ENCODE measurements at places on chromosomes 2 and 18.

GRCh38 chr18:79926715-79927606 is 24.5 kb downstream of the SLC66A2 start:
- DNase-seq, result no peak

- no peak for DNase-seq
These were observed 248.7 kb upstream of the PIK3C3 start for GRCh38 chr18:41706301-41706700.

DNA sequence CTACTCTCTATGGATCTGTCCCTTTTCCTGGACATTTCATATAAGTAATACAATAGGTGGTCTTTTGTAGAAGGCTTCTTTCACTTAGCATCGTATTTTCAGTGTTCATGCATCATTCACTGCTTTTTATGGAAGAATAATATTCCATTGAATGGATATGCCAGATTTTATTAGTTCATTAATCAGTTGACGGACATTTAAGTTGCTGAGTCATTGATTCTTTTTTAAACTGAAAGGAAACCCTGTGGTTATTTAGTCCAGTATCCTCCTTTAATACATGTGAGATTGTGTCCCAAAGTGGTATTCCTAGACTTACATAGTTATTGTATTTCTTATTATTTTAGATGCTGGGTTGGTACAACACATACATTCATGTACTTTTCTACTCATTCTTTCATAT is 162.1 kb upstream of the UNC80 start:
- DNase-seq, result no peak

DNA sequence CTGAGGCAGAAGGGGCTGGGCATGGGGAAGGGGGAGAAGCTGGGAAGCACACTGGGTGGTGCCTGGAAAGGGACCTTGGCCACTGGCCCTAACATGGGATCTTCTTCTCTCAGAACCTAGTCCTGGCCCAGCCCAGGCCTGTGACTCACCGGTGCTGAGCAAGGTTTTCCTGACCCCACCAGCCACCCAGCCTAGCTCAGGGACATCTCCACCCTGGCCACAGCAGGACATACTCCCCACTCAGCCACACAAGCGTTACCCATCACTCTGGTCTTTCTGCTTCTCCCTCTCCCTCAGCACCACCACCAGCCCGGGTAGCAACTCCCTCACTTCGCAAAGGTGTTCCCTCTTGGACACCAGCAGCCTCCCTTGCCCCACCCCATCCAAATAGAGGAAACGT is 22.8 kb downstream of the TNS1 start:
- DNase-seq, result no peak

DNA sequence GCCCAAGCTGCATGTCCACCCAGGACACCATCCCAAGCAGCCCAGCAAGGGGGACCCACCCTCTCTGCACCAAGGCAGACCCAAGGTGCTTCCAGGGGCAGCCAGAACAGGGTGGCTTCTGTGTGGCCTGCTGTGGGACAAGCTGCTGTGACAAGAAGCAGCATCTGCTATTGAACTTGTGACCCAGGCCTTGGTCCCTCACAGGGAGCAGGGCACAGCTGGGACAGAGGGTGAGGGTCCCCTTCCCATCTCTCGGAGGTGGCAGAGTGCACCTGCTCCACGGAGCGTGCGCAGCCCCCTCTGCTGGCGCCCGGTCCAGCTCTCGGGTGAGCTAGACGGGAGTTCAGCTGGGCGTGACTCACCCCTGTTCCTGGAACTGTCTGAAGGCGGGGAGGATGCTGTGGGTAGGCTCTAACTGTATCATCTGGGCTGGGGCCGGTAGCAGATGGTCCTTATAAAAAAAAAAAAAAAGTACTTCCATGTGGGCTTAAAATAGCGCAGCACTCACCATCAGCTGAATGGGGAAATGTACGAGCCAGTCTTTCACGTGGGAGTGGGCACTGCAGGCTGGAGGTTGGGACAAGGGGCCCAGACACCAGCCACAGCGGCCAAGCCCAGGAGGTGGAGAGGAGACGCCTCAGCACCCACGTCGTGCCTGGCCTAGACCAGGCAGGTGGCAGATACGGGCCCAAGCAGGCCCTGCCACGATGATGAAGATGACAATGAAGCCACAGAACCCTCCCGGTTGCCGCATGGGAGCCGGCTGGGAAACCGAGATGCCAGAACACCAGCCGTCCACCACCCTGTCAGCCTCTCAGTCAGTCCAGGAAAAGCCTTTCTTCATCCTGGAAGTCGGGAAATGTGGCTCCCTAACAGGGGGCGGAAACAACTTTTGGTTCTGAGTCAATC is 136.8 kb upstream of the ID2 start:
- DNase-seq, result peak; percentile 57

DNA sequence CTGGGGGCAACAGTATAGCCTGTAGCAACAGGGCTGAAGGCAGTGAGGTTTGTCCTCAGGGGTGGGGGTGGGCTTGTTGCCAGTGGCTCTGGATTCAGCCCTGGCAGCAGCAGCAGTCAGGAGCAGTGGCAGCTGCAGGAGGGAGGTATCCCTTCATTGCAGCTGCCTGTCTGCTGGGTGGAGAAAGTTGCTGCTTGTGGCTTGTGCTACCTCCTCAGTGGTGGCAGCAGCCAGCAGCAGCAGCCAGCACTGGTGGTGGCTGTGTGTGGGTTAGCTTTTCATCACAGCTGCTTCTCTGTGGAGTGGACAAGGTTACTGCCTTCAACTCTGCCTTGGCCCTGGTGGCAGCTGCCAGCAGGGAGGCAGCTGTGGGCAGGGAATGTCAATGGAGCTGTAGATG is 94.9 kb downstream of the ARL6IP6 start:
- DNase-seq, result no peak

GRCh38 chr2:230155359-230155758 is 64.4 kb downstream of the SP110 start:
- DNase-seq, result no peak

GRCh38 chr2:113034016-113034415 is 18.7 kb downstream of the IL36B start:
- DNase-seq, result no peak

- no peak for DNase-seq
These were observed 206.5 kb upstream of the ZSWIM2 start for GRCh38 chr2:187055463-187055862.

DNA sequence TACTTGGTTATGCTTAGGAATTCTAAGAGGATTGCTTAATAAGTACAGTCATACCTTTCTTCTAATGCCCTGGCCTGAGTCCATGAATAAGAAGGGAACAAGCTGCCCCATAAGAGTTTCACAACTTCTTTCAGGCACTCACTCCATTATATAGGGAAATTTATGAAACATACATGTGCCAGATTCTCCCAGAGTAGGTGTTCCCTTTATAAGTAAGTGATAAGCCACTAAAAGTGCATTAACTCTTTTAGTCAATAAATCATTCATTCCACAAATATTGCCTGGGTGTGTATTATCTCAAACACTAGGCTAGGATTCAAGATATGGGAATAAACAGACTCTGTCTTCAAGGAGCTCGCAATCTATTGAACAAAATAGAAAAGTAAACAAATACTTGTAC is 84.5 kb upstream of the RBBP8 start:
- DNase-seq, result no peak

- no peak for DNase-seq
These were observed 9.3 kb upstream of the ATL2 start for GRCh38 chr2:38386377-38386776.

DNA sequence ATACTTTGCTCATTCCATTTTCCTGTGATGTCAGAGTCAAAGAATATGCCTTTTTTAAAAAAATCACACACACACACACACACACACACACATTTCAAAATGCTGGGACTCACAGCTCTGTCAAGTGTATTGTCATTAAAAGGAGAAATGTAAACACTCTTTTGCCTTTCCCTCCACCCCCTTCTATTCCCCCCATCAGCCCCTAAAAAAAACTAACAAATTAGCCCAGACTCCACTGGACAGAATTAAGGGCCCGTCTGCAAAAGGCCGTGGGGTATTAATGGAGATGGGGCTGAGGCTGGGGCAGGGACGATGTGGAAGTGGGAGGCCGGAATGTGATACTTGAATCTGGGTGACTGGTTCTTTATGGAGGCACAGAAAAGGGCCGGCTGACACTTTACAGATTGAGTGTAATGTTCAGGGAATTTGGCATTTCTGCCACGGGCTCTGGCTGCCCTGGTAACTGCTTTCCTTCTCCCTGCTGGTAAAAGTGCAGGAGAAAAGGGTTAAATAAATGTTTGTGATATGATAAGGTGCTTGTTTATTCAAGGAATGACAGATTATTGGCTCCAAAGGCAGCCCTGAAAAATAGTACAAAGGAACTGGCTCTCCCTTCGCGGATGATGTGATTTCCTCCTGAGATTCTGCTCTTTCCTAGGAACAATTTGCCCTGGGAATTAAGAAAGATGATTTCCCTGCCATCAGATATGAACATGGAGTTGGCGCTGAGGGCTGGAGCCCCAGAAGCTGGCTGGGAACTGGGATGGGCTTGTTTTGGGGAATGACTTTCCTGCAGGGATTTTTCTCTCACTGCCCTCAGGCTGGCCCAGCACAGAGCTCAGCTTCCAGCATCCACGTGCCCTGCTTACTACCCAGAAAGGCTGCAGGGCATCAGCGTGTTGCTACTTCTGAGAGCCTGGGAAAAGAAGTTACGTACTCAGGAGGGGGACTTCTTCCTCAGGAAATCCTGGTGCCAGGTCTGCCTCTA is 52.8 kb upstream of the CTAGE1 start:
- no peak for DNase-seq

GRCh38 chr2:59584958-59585357 is 968.5 kb downstream of the BCL11A start:
- no peak for DNase-seq

GRCh38 chr2:177143444-177143843 is 69.2 kb upstream of the HNRNPA3 start:
- no peak for DNase-seq

GRCh38 chr2:128637481-128638155 is 318.9 kb upstream of the HS6ST1 start:
- DNase-seq, result no peak

DNA sequence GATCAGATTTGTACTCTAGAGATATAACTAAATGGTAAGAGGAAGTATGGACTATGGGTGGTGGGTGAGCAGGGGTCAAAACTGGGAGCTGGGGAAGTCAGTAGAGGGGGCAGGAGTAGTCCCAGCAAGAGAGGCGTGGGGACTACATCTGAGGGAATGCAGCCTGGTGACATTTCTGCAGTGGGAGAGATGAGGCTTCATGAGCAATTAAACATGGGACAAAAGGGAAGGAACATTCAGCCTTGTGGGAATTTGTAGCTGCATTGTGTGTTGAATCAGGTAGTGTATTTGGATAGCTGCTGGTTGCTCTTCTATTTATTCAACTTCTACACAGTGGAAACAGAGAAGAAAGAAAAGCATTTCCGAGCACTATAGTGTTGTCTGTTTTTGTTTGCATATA is 3.6 kb downstream of the CNOT11 start:
- no peak for DNase-seq

DNA sequence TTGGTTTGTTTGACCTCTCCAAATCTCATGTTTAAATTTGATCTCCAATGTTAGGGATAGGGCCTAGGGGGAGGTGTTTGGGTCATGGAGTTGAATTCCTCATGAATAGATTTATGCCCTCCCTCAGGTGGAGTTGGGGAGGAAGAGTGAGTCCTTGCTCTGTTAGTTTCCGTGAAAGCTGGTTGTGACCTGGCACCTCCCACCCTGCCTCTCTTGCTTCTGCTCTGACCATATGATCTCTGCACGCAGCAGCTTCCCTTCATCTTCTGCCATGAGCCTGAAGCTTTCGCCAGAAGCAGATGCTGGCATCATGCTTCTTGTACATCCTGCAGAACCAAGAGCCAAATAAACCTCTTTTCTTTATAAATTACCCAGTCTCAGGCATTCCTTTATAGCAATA is 231.6 kb upstream of the ERBB4 start:
- no peak for DNase-seq

DNA sequence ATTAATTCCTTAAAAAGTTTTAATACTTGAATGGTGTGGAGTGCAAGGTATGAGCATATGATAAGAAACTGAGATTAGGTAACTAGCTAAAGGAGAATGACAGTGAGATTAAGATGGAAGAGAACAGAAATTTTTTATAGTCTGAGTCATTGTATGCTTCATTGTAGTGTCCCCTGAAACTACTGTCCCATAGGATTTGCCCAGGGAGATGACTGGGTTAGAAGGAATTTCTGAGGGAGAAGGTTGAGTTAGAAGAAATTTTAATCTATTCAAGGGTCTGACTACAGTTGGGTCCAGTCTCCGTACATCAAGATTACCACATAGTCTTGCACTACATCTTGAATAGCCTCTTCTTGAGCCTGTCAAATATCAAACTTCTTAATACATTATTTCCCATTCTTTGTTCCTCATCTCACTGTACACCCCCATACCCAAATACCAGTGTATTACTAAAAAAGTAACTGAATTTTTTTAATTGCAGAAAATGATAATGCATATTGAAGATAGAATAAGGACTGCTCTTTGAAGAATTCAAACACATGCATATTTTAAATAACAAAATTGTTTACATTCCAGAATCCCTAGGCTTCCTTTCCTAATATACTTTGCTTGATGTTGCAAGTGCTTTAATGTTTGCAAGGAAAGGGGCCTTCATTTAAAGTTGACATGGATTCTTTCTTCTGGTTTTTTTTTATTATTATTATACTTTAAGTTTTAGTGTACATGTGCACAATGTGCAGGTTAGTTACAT is 314.3 kb upstream of the COL3A1 start:
- DNase-seq, result no peak

DNA sequence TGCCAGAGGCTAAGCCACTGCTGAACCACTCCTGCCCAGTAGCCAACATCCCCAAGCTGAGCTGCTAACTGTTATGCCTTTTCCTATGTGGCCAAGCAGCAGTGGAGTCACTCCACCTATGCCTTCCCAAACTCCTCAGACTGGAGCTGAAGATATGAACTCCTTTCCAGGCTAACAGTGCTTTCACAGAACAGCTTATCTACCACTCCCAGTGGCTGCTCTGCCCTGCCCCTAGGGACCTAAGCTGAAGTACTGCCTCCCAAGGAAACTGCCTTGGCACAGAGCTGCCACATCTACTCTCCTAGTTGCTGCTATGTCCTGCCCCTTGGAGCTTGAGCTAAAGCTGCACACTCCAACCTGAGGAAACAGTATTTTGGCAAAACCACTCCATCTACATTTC is 275.9 kb downstream of the RBM43 start:
- no peak for DNase-seq

GRCh38 chr2:65914244-65914786 is 481.9 kb upstream of the SPRED2 start:
- DNase-seq, result no peak

Measured in NCI-H2227 treated with DMSO at 0.1 percent for 48 hours (cell line).